Left cardiac atrium (tissue), 4 donors: ENCODE measurements at places on chromosomes 13 and 19. TPM values are rescaled to one million over a fixed set of nuclear protein-coding genes. Genes with fewer than 3 reads are reported as not detected.

- DNase-seq, result no peak
These were observed at the start of gene CYSLTR2 for GRCh38 chr13:48653472-48653939. CYSLTR2 (plus strand) TSS chr13:48653929; CDS start chr13:48706818, 52,889 bp downstream.

GRCh38 chr19:33311326-33311682, 9.0 kb upstream of the CEBPA start:
- no peak for DNase-seq

GRCh38 chr19:6248844-6249243, 30.9 kb downstream of the MLLT1 start:
- DNase-seq, result no peak

DNA sequence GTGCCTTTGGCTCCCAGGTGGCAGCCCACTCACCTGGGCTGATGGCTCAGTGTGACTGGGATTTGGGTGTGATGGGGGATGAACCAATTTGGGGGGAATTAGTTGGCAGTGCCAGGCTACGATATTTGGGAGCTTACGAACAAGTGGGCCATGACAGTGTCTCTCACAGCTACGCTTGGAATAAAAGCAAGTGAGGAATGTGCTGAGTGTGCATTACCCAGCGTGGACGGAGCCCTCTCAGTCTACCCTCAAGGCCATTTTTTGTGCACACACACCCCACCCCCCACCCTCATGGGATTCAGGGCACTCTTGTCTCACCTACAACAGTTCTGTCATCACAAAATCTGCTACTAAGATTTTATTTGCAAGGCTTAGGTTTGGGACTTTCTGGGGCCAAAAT, 329.1 kb downstream of the NDFIP2 start:
- no peak for DNase-seq

DNA sequence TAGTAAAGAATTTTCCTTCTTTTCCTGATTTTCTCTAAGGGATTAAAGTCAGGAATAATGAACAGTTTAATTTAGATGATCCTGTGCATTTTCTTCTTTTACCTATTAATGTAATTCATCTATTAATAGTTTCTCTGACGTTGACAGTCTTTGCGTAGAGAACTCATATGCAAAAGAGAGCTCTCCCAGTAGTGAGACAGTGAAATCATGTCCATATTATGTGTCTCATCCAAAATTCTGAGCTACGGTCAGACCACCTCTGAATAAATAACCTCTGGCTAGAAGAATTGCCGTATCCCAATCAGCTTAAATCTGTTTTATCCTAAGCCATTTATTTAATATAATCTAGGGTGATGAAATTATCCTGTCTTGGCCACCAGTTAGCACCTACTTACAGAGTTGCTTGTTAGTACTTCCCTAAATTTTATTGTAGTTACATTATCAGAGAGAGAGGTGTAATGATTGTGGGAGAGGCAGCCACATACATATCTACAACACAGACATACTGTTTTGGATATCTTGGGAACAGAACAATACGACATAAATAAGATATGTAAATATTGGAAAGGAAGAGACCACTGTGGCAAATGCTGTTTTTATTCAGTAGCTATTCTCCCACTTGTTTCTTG, 30.7 kb downstream of the PDS5B start:
- no peak for DNase-seq

GRCh38 chr13:43905435-43906031, 25.8 kb downstream of the LACC1 start:
- DNase-seq, result no peak

DNA sequence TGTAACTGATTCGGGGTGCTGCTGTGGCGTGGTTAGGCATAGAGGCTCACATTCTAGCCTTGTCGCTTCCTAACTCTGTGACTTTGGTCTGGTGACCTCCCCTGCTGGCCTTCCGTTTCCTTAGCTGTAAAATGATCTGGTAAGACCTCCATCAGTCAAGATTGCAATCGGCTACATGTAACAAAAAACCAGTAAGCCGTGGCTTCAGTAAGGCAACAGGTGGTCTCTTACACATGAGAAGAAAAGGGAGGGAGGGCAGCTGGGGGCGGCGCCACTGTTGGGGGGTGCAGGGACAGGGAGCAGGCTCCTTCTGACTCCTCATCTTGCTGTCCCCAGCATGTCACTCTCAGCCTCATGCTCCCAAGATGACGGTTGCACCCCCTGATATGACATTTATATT, 148.0 kb downstream of the SIPA1L3 start:
- no peak for DNase-seq

GRCh38 chr19:51861870-51862622, 25.7 kb downstream of the ZNF577 start:
- DNase-seq, result no peak

- no peak for DNase-seq
These were observed 177.0 kb upstream of the SLITRK6 start for GRCh38 chr13:85976242-85976641.

DNA sequence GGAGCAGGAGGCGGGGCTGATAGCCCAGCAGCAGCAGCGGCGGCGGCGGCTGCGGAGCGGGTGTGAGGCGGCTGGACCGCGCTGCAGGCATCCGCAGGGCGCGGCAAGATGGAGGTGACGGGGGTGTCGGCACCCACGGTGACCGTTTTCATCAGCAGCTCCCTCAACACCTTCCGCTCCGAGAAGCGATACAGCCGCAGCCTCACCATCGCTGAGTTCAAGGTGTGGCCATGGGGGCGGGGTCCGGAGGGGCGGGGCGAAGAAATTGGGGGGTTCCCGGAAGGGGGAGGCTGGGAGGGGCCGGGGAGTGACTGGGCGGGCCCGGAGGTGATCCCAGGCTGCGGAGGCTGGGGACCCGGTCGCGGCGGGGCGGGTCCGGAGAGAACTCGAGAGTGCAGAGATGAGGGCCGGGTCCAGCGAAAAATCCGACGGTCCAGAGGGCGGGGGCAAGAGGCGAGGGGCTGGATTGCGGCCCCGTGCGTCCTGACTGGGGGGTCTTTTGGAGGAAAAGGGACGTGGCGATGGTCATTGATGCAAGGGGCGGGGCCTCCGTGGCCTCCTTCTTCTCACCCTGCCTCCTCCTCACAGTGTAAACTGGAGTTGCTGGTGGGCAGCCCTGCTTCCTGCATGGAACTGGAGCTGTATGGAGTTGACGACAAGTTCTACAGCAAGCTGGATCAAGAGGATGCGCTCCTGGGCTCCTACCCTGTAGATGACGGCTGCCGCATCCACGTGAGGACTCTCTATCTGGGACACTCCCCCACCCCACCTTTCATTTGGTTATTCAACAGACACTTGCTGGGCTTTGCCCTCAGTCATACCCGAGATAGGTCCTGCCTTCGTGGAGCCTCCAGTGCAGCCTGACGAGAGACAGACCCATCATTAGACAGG, at the start of gene TBCB:
Gene TBCB (plus strand): TSS at position 16 of the 891 bp plus-strand sequence. CDS start 93 bp downstream, at position 109.
- peak; percentile 86 for DNase-seq

The SPACA4 gene
- total RNA-seq, result not detected

The FXYD1 gene
- total RNA-seq, result 297 TPM

The OBI1 gene
- 8.4 TPM for total RNA-seq

The SOHLH2 gene
- not detected for total RNA-seq

The PSG7 gene
- not detected for total RNA-seq

The POLR2E gene
- 142 TPM for total RNA-seq

The ZC3H4 gene
- 24.2 TPM for total RNA-seq

The ZMYM5 gene
- total RNA-seq, result 6.4 TPM

The C19orf18 gene
- 2.0 TPM for total RNA-seq
